RPMI8226 (cell line): ENCODE measurements at places on chromosomes 6 and 20.

DNA sequence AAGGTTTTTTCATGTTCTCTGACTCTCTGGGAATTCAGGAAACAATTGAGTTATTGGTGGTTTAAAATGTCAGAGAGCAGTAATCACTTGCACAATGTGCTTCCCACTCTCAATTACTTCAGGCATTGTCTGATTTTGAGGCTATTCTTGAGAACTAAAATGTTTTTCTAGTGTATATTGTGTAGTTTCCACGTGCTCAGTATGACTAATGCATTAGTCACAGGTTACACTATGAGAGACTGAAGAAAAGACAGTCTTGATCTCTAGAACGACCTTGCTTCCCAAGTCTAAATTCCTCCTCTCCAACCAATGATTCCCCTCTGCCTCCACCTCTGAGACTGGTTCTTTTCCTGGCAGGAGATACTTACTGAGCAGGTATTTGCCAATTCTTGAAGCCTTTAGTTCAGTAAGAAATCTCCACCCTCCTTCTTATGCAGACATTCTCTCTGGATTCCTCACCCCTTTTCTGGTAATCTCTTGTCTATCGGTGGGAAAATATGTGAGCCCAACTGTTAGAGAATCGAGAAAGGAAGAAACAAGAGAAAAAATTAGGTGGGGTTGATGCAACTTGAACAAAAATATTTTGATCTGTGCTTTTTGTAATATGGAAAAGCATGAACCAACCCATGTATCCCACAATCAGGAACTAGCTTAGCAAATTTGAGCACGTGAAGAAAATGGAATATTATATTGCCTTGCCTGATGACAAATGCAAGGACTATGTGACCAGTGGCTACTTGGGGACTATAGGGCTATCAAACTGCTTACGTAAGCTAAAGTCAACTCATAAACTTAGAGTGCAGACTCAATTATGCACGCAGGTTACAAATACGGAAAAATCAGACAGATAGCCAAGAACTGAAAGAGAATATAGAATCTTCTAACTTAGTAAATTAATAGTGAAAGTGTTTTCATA is 61.1 kb upstream of the SLC22A16 start:
- no peak for DNase-seq

DNA sequence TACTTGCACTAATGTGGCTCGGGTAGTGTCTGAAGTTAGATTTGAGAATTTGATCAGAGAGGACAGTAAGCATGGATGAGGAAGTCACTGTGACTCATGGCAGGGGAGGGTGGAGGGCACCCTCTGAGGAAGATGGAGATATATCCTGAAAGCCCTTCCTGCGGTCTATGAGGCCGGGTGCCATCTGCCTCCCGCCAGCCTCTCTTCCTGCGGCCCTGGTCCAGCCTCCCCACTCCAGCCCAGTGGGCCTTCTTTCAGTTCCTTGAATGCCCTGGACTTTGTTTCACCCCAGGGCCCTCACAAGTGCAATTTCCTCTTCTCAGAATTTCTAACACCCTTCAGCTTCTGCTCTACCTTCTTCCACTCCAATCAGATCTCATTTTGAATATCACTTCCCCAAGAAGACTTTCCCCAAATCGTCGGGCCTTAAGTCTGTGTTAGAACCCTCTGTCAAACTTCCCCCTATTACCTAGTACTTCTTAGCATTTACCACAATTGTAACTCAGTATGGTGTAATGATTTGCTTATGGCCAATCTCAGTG is 20.2 kb upstream of the TNFAIP3 start:
- DNase-seq = no peak

- DNase-seq = no peak
Measured at GRCh38 chr6:145076115-145076841, 659.0 kb downstream of the EPM2A start.

- no peak for DNase-seq
Measured at GRCh38 chr6:139819776-139820175, 445.3 kb upstream of the CITED2 start.

- no peak for DNase-seq
Measured at GRCh38 chr6:11042025-11042749, 1.9 kb downstream of the ELOVL2 start.

DNA sequence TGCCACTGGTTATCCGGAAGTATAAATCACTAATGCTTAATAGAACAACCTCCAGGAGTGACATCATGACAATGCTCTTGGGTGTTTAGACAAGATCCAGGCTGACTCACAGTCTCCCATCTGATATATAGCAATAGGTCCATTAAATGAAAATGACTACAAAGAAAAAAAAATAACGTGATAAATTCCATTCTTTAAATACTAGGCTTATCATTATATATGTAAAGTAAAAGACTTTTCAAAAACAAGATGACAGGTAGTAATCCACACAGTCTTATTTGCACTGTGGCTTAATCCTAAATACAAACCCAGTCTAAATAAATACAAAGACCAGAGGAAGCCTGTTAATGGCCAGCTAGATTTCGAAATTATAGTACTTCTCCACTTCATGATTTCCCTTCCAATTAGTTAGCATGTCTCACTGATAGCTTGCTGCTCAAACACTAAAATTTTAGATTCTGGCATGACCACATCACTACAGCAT is 149.1 kb upstream of the BEND3 start:
- DNase-seq = no peak

DNA sequence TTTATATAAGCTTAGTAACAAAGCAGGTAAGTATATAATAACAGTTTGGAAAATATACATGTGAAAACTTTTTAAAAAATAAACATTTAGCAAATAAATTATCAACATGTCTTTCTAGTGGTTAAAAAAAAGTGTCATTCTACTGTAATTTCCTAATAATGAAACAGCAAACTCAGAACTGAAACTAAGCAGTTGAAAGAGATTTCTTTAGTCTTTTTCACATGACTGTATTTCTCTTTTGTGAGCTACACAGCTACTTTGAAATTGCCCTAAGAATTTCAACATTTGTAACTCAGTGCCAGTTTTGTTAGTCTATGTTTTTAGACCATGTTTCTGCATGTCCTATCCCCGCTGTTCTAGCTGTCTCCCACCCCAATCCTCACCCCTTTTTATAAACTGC is 28.4 kb upstream of the SDHAF4 start:
- no peak for DNase-seq

DNA sequence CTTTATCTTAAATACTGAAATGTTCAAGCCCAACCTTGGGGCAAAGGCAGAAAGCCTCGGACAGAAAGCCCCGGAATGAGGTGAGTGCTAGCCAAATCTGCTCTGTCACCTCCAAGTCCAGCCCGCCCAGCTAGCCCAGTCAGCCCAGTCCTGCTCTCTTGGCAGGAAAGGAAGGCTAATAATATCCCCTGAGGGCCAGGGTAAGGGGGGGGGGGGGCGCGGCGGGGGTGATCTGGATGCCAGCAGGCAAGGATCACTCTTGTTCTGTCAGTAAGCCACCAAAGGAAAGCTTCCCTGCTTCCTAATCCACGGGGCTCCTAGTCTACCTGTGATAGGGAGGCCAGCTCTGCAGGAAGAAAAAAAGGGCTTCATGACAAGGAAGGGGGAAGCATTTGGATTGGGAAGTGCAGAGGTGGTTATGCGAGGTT is 1.1 kb downstream of the NDRG3 start:
- peak; percentile 19 for DNase-seq

GRCh38 chr20:45843506-45843905 is 9.9 kb downstream of the SNX21 start:
- DNase-seq = no peak

DNA sequence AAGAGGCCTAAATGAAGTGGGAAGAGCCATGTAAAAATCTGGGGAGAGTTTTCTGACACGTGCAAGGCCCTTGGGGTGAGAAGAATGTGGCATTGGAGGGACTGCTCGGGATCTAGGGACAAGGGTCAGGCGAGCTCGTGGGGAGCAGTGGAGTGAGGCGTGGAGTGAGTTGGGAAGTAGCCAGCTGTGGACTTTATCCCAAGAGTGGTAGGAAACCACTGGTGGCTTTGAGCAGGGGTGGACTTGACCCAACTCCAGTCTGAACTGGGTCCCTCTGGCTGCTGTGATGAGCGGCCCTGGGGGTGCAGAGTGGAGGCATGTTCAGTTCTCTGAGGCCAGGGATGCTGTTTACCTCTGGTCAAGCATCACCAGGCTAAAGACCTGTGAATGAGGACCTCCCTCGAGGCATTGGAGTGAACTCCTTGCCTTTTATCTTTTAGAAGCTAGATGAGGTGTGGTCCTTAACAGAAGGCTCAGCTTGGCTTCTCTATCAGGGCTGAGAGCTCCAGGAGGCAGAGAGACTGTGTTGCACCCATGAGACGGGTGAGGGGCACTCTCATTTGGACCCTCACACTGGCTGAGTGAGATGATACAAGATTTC is 20.6 kb downstream of the SLC22A1 start:
- no peak for DNase-seq

DNA sequence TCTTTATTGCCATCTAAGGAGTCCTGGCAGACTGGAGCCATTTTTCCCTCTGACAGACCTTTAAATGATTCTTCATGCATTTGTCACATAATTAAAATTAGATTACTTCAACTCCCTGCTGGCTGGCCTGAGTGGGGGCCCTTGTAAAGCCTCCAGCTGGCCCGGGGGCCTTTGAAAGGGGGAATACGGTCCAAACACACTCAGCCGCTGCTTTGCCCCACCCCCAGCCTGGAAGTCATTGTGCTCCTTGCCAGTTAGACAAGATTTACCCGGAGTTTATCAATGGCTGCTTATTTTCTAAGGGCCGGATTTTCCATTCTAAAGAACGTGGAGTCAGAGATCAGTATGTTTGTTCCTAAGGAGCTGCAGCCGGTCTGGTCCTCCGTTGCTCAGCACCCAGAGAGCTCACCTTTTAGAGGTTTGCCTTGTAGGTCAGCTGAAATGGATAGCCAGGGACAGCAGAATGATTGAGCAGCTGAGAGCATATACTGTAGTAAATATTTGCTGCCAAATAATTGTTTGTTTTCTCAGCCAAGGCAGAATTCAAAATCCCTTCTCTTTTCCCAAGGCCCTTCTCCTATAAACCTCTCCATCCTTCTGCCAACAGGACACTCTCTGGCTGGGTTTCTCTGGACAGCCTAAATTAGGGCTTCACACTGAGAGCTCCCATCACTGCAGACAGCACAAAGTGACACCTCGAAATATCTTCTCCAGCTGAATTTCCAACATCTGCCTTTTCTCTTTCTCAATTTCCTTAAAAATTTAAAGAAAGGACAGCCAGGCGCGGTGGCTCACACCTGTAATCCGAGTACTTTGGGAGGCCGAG is 68.4 kb upstream of the RBM24 start:
- DNase-seq = no peak

GRCh38 chr6:169848946-169849345 is 97.5 kb downstream of the ERMARD start:
- DNase-seq = no peak

- peak; percentile 11 for DNase-seq
Measured at GRCh38 chr6:62285612-62286469, at the start of gene KHDRBS2. TSS of gene KHDRBS2 (minus strand) at chr6:62286225.

- no peak for DNase-seq
Measured at GRCh38 chr6:8749465-8749864, 314.1 kb upstream of the SLC35B3 start.

- no peak for DNase-seq
Measured at GRCh38 chr6:9083108-9083507, 647.8 kb upstream of the SLC35B3 start.

- DNase-seq = no peak
Measured at GRCh38 chr6:23409531-23409930, 716.5 kb upstream of the NRSN1 start.

DNA sequence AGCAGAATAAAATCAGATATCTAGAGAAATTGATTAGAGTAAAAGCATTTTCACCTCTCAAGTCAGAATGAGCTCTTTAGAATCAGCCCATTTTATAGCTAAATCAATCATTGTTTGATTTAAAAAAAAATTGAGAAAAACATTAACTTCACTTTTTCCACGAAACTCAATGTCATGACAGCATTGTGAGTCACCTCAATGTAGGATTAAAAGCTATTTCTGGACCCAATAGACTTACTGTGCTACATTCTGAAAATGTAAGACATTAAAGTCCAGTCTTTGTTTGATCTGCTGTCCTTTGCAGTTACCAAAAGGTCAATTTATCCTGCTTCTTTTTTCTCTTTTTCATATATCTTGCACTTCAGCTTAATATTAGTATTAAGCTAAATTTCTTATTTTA is 519.4 kb upstream of the ZNF337 start:
- DNase-seq = no peak

DNA sequence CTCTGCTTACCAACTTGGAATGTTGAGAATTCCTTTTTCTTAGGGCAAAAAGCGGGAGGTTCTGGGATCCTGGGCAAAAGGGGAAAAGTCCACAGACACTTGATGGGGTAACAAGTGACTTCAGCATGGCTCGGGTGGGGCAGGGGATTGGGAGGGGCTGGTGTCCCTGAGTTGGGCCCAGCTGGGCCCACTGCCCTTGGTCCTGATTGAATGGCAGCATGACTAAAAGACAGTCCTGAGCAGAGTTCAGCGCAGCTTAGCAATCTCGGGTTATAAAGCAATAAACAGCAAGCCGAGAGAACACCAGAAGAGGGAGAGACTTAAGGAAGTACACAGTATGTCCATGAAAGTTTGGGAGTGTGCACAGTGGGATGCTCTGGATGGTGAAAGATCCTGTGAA is 5.6 kb downstream of the PPP2R5D start:
- DNase-seq = no peak

DNA sequence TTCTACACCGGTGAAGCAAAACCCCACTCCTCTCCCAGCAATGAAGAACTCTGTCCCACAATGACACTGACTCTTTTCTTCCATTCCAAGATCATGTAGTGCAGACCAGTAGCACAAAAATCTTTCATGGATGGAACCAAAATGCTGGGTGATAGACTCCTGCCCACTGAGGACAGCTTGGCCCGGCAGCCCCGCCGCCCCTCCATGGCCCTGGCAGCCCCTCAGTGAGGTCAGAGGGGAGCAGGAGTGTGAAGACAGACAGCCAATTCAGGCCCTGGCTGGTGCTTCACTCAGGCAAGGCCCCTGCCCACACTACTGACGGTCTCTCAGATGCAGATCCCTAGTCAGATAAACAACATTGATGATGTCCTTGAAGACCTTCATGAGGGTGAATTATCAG is 131.9 kb upstream of the SYNDIG1 start:
- no peak for DNase-seq
